Hair follicular keratinocyte (primary cell): ENCODE measurements at places on chromosomes 16 and 17. TPM values are rescaled to one million over a fixed set of nuclear protein-coding genes. Genes with fewer than 3 reads are reported as not detected.

Gene TMEM114
- total RNA-seq: not detected in 2 replicates

Gene MYH1
- total RNA-seq: not detected in 2 replicates

Gene DNAAF8
- 0.55 TPM in 1 of 2 replicates, not detected in the other for total RNA-seq

Gene RAB26
- total RNA-seq: not detected in 2 replicates

Gene MIEN1
- 45.8 and 58.5 TPM in 2 replicates for total RNA-seq

Gene PTX4
- not detected in 2 replicates for total RNA-seq
